ENCODE measurements at places on chromosomes 4 and X. TPM values are rescaled to one million over a fixed set of nuclear protein-coding genes. Genes with fewer than 3 reads are reported as not detected.

Gene RRH
- total RNA-seq = not detected

DNA sequence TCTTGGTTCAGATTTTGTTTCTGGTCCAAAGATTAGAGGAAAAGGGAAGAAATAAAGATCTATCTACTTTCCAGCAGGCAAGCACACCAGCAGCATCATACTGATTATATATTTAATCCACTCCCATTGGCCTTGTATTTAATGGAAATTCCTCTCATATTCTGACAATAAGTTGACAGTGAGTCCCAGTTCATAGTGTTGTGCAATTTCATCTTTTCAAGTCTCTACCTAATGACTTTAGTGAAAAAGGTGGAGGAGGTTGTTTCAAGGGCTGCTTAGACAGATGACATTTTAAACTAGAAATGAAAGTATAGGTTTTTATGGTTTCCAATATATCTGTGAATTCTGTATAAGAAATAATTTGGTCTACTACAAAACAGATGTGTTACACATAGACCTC is 298.6 kb downstream of the PABPC4L start:
- no peak for DNase-seq

- no peak for DNase-seq
Observed at GRCh38 chr4:7663075-7663541, 228.4 kb upstream of the PSAPL1 start.

DNA sequence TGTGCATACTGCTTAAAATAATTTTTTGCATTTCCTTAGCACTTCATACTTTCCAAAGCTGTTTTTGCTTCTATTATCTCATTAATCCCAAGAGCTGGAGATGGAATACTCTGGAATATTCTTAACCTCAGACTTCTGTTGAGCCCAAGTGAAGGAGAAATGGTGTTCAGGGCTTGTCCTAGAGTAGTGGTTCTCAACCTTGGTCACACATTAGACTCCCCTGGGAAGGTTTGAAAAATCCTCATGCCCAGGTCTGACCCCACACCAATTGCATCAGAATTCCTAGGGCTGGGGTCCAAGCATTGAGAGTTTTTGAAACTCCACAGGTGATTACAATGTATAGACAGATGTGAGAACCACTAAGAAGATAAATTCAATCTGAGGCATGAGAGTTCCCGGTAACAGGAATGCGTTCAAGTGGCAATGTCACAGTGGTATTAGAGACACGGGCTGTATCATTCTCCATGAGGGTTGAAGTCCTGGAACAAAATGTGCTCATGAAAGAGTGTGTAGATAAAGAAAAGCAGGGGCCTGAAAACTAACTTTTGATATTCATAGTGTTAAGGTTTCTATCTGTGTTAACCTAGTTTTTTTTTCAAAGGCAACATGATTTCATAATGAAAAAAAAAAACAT is 47.9 kb downstream of the AWAT2 start:
- DNase-seq = no peak

DNA sequence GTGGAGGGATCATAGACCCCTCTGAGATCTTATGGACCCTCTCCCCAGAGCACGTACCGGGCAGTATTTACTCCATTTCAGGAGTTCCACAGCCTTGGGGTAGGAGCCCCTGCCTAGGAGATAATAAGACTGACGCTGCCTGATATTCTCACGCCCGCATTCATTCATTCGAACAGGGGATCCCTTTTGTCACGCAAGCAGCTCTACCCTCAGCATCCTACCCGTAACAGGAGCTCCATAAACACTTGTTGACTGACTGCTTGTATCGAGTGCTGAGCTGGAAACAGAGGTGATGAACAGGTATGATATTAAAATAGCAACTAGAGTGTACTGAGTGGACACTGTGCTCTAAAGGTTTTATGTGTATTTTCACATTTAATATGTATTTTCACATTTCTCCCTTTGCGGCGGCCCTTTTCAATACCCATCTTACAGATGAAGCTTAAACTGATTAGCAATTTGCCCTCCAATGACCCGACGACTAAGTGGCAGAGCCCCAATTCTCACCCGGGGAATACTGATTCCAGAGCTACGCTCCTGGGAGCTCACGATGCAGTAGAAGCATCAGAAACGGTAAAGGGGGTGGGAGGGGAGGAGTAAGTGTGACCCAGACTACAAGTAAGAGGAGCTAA is 888 bp downstream of the RAB28 start:
- no peak for DNase-seq

DNA sequence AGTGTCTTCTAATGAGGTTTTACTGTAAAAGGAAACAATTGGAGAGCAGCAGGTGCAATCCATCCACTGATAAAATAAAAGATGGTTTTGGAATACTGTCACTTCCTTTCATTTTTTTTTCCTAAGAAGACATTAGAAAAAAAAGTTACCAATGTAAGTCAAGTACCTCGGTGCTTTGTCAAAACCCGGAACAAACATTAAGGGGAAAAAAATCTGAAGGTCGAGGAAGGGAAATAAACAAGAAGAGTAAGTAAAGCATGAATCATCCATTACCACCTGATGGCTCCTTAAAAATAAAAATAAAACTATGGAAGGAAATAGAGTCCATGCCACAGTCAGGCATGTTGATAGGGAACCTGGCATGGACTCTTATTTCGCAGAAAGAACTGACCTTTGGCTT is 15.3 kb upstream of the XPNPEP2 start:
- DNase-seq = no peak

GRCh38 chr4:112119353-112119783 is 25.9 kb upstream of the FAM241A start:
- no peak for DNase-seq

- DNase-seq = no peak
Observed at GRCh38 chr4:151785484-151786157, 24.8 kb upstream of the GATB start.

- DNase-seq = no peak
Observed at GRCh38 chr4:189084671-189085070, 856.0 kb upstream of the FRG1 start.

Gene F8A1
- total RNA-seq = 33.1 TPM

GRCh38 chr4:93759506-93759905 is 69.0 kb upstream of the ATOH1 start:
- DNase-seq = no peak

- no peak for DNase-seq
Observed at GRCh38 chr4:148780426-148781005, 338.3 kb upstream of the NR3C2 start.

DNA sequence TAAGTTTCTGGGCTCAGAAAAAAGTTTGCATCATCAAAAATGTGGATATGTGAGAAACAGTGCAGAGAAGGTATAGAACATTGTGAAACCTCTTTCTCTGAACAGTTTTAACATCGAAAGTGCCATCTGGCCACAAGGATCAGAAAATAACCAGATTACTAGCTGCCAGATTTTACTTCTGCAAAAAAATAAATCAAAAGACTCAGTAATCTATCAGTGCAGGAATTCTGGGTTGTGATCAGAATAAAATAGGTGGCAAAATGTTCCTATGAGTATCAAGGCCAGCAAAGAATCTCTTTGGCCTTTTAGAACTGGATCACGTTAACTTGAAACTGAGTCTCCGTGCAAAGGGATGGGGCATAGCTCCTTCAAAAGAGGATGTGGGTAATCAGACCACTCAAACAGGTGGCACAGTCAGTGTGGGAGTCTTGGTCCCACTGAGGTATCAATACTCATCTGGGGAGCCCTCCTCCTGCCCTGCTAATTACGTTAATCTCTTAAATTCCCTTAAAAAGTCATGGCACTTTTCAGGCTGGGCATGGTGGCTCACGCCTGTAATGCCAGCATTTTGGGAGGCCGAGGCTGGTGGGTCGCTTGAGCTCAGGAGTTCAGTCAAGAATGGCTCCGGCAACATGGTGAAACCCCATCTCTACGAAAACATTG is 26.7 kb upstream of the RBM47 start:
- DNase-seq = no peak

Gene F8A3
- not detected for total RNA-seq

DNA sequence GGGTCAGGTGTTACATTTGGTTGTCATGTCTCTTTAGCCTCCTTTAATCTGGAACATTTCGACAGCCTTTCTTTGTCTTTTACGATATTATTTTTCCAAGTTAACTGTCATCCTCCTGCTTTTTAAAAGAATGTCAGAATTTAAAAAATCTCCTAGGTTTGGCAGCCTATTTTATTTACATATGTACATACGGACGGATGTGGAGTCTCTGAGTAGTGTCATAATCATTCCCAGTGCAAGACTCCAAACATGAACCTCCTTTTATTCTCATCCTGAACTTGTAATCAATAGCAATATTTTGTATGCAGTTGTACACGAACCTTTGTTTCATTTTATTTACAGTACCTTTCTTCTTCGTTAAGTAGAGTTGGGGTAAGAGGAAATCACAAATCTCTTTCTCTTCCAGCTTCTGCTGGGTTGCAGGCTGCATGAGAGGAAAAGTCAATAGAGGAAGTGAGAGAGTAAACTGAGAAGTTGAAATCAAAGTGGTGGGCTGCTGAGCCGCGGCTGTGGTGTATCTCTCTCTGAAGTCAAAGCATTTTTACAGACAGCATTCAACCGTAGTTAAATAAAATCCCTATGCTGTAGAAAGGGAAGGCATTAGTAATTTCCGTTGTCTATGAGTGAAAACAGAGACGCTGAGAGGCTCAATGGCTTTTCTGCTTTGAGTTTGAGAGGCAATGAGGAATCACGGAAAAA is 53.9 kb upstream of the RPS6KA3 start:
- no peak for DNase-seq

Gene GATA1
- total RNA-seq = 0.16 TPM

- peak; percentile 25 for DNase-seq
Observed at GRCh38 chr4:13427599-13428325, 56.4 kb downstream of the RAB28 start.

Gene NSG1
- total RNA-seq = 8.9 TPM

Gene SSX4B
- not detected for total RNA-seq

Gene RBMXL3
- total RNA-seq = not detected

GRCh38 chrX:37697169-37697760 is 11.7 kb downstream of the XK start:
- DNase-seq = no peak

Gene IKBKG
- total RNA-seq = 15.5 TPM

GRCh38 chr4:125397226-125397625 is 82.5 kb downstream of the FAT4 start:
- no peak for DNase-seq

DNA sequence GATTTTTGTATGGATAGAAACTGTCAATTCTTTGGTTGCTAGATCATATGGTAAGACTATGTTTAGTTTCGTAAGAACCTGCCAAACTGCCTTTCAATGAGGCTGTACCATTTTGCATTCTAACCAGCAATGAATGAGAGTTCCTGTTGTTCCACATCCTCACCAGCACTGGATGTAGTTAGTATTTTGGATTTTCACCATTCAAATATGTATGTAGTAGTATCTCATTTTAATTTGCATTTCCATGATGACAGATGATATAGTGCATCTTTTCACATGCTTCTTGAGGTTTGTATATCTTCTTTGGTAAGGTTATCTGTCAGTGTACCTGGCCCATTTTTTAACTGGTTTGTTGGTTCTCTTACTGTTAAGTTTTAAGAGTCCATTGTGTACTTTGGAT is 34.6 kb downstream of the CLOCK start:
- no peak for DNase-seq

Gene TRO
- total RNA-seq = 1.8 TPM

DNA sequence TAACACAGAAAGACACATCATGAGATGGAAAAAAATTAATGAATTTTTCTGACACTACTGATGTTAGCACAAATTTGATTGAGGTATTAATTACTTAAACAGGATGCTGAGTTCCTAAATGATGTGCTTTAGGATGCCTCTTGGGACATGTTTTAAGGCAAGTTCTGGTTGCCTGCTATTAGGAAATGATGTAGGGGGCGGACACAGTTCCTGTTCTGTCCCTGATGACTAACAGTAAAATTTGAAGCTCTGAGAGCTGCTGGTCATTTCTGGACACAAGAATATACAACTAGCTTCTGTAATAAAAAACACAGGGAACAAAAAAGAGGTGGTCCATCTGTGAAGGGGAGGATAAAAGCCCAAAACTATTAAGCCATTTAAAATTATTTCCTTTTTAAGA is 163.2 kb upstream of the ETNPPL start:
- DNase-seq = no peak

Gene SNCA
- 3.7 TPM for total RNA-seq

- DNase-seq = no peak
Observed at GRCh38 chr4:47002580-47002979, 9.2 kb upstream of the GABRA4 start.

DNA sequence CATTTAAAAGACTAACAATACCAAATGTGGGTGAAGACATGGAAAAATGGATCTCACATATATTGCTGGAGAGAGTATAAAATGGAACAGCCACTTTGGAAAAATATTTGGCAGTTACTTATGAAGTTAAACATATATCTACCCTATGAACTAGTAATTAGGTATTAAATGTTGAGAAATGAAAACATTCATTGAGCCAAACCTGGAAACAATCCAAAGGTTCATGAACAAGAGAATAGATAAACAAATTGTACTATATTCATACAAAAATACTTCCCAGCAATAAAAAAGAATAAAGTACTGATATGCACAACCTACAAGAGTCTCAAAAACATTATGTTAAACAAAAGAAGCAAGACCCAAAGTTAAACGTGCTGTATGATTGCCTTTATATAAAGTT is 4.0 kb upstream of the EGF start:
- no peak for DNase-seq

DNA sequence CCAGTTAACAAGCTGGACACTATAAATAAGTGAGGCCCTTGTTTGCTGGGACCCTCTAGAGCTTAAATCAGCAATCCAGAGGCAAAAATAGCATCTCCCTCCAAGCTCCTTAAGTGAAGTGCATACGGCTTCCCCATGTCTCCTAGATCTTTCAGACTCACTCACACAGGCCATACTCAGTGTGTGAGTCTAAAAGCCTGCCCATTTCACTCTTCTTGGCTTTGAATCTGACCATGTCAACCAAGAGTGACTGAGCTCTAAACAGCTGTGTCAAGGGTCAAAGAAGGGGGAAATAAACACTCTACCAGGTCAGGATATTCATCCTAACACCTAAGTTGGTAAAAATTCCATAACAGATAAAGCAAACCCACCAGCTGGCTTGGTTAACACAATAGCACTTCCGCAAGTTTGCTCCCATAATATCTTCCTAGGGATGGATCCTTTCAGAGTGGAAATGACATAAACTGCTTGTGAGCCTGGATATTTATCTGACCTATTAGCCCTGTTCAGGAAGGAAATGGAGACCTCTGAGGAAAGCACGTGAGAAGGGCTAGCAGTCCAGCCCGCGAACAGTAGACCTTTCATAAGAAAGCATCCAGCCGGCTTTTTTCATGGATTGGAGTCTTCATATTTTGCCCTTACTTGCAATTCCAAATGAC is 65.6 kb downstream of the MID1 start:
- DNase-seq = no peak

Gene INPP4B
- total RNA-seq = 12.1 TPM

- no peak for DNase-seq
Observed at GRCh38 chr4:15774020-15774420, 4.1 kb upstream of the CD38 start.

GRCh38 chrX:101659601-101660063 is at the start of gene ARMCX2:
ARMCX2 (minus strand) TSS chrX:101659850; CDS start chrX:101657588, 2,262 bp downstream.
- DNase-seq = peak; percentile 70

- no peak for DNase-seq
Observed at GRCh38 chr4:94377294-94377693, 34.7 kb upstream of the HPGDS start.

- DNase-seq = no peak
Observed at GRCh38 chrX:1435241-1435895, 17.3 kb downstream of the ASMTL start.

GRCh38 chrX:13397878-13398818 is 78.3 kb upstream of the ATXN3L start:
- no peak for DNase-seq

All from Right ventricle myocardium inferior (tissue), 1 donor.